Renal cortical epithelial cell (primary cell): ENCODE measurements at places on chromosomes 3 and 15. TPM values are rescaled to one million over a fixed set of nuclear protein-coding genes. Genes with fewer than 3 reads are reported as not detected.

Gene COL6A5
- total RNA-seq = under 0.01 TPM in 1 of 2 replicates, not detected in the other

Gene TSPAN3
- 327 and 533 TPM in 2 replicates for total RNA-seq

Gene PLA2G4D
- total RNA-seq = not detected in 2 replicates

Gene PLA2G4F
- total RNA-seq = 0.20 and 2.1 TPM in 2 replicates
